ENCODE measurements at places on chromosomes 7 and 10. TPM values are rescaled to one million over a fixed set of nuclear protein-coding genes. Genes with fewer than 3 reads are reported as not detected.

Gene LRMDA
- total RNA-seq = 17.9 TPM

Gene ERV3-1
- 31.3 TPM for total RNA-seq

Gene SFMBT2
- 9.2 TPM for total RNA-seq

Gene ANXA8
- not detected for total RNA-seq

Gene ZNF479
- not detected for total RNA-seq

Gene NRAP
- total RNA-seq = not detected

Gene C10orf105
- total RNA-seq = 0.36 TPM

Gene OR2A42
- total RNA-seq = 1.3 TPM

Gene PPP1R9A
- total RNA-seq = 7.4 TPM

Gene ECHDC3
- total RNA-seq = 9.6 TPM

Gene ACHE
- total RNA-seq = 2.6 TPM

Gene PVRIG
- total RNA-seq = 0.23 TPM

Gene GNAT3
- total RNA-seq = not detected

Gene PDE6C
- not detected for total RNA-seq

DNA sequence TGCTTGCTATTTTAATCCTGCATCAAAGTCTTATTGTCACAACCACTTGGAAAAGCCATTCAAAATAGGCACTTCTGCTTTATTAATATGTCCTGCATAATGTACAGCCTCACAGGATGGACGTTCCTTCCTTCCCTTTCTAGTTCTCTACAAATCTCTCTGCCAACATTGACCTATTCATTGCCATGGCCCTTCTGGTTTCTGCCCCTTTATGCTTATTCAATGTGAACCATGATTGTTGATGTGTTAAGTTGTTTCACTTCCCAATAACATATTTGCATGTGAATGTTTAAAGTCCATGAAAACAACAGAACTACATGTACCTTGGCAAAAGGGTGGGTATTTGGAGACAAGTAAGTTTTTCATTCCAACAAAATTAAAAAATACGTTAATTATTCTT, 45.7 kb downstream of the COL28A1 start:
- no peak overlapping the region for H3K27ac ChIP-seq
- DNase-seq = no peak
- H3K4me1 ChIP-seq = no peaks in the 10 kb centered on the region

- no peaks in the 10 kb centered on the region for H3K36me3 ChIP-seq
- no peak for DNase-seq
- H3K27ac ChIP-seq = no peak overlapping the region
- H3K4me3 ChIP-seq = no peak overlapping the region
- H3K4me1 ChIP-seq = no peaks in the 10 kb centered on the region
Measured at GRCh38 chr7:23285657-23286646, 13.2 kb upstream of the MALSU1 start.

- H3K4me3 ChIP-seq = no peak overlapping the region
- H3K36me3 ChIP-seq = no peaks in the 10 kb centered on the region
- H3K27ac ChIP-seq = no peak overlapping the region
- H3K27me3 ChIP-seq = no peaks in the 10 kb centered on the region
- no peak for DNase-seq
- H3K4me1 ChIP-seq = no peaks in the 10 kb centered on the region
Measured at GRCh38 chr7:108770981-108771745, 201.5 kb downstream of the DNAJB9 start.

- H3K4me3 ChIP-seq = no peak overlapping the region
- no peak overlapping the region for H3K27ac ChIP-seq
- no peaks in the 10 kb centered on the region for H3K27me3 ChIP-seq
- H3K4me1 ChIP-seq = no peaks in the 10 kb centered on the region
- H3K36me3 ChIP-seq = no peaks in the 10 kb centered on the region
Measured at GRCh38 chr10:21402606-21403083, 122.8 kb downstream of the SKIDA1 start.

DNA sequence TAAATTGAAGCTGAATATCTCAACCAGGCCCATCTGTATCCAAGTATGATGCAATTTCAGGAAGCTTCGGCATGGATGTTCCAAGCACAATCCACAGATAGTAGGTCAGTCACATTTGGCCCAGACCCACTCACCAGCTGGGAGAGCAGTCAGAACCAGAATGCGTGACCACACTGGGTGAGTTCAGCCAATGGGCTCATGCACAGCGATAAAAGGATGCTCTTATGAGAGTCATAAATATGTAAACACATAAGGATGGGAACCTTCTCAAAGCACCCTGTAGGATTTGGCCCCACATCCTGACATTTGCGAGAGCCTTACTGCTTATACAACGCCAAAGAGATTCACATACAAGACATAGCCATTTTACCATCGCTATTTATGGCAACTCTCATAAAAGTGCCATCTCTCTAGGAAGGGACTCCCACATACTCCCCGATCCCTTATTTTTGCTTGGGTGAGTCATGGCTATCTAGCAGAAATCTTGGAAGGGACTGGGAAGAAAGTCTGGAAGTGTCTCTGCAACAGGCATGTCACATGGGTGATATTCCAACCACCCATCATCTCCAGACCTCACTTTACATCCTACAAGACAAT, 3.0 kb downstream of the AFAP1L2 start:
- no peaks in the 10 kb centered on the region for H3K36me3 ChIP-seq
- no peaks in the 10 kb centered on the region for H3K4me1 ChIP-seq
- no peak overlapping the region for H3K27ac ChIP-seq
- no peaks in the 10 kb centered on the region for H3K27me3 ChIP-seq
- DNase-seq = peak; percentile 66

DNA sequence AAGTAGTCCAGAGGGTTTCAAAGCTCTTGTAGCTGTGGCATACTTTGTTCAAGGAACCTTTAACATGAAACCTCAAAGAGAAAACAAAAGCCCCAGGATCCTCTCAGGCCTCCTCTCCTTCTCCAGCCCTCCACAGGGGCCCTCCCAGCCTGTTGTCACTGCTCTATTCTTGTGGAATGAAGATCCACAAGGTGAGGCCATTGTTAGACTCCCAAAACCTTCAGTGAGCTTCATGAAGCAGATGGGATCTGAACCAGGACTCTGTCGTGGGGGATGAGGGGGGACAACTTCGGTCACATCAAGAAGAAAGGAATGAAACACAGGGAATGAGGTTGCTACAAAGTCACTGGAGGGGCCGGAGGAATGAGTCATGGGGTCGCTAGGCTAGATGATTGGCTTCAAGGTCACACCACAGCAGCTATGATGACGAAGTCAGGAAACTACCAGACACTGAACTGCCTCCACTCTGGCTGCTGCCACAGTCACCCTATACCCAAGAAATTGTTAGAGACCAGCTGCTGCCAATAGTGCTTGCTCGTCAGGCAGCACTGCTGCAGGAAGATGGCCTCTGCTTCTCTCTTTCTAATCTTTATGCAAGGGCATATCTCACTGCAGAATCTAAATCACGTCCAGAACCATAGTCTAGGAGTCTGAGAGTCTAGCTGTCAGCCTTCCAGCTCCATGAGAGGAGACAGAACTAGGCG, 208.8 kb downstream of the HIBADH start:
- H3K4me1 ChIP-seq = no peaks in the 10 kb centered on the region
- no peak for DNase-seq
- H3K27me3 ChIP-seq = peaks cover 1% of the 10 kb centered on the region
- H3K36me3 ChIP-seq = no peaks in the 10 kb centered on the region

- no peaks in the 10 kb centered on the region for H3K4me1 ChIP-seq
- no peak for DNase-seq
- no peak overlapping the region for H3K4me3 ChIP-seq
- no peaks in the 10 kb centered on the region for H3K36me3 ChIP-seq
Measured at GRCh38 chr10:29304264-29304994, 15.6 kb downstream of the LYZL1 start.

DNA sequence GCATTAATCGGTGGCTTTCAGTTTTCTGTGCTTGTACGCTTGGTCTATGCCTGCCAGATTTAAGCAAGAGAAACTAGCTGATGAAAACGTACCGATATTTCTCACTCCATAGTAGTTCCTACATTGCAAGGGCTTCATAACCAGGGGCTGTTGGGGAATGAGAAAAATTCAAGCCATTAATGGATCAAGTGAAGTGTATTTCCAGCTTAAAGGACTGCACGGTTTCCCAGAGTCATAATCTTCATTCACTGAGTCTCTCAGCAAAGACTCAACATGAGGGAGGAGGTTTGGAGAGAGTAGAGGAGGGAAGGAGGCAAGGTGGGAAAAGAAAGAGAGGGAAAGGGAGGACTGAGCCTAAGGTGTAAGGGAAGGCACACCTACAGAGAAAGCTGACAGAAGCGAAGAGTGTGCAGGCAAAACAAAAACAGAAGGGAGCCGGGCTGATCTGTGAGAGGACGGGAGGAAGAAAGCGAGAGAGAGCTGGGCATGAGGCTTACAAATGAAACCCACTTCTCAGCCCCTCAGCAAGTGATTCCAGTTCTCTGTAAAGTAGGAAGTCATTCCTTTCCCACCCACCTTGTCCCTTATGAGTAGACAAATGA, 625 bp downstream of the GIMAP2 start:
- H3K4me3 ChIP-seq = no peak overlapping the region
- no peaks in the 10 kb centered on the region for H3K27me3 ChIP-seq

GRCh38 chr7:25179325-25179724, 49.0 kb downstream of the NPVF start:
- no peaks in the 10 kb centered on the region for H3K36me3 ChIP-seq
- H3K4me1 ChIP-seq = no peaks in the 10 kb centered on the region
- peak overlapping the region; percentile 99 for H3K4me3 ChIP-seq

GRCh38 chr7:145599376-145599775, 517.2 kb upstream of the CNTNAP2 start:
- no peak for DNase-seq
- H3K27me3 ChIP-seq = no peaks in the 10 kb centered on the region
- no peaks in the 10 kb centered on the region for H3K4me1 ChIP-seq
- H3K27ac ChIP-seq = no peak overlapping the region
- no peak overlapping the region for H3K4me3 ChIP-seq

- H3K27me3 ChIP-seq = no peaks in the 10 kb centered on the region
- no peak overlapping the region for H3K27ac ChIP-seq
- DNase-seq = no peak
- H3K4me1 ChIP-seq = no peaks in the 10 kb centered on the region
- H3K4me3 ChIP-seq = no peak overlapping the region
Measured at GRCh38 chr10:69642747-69643146, 12.7 kb downstream of the FAM241B start.

DNA sequence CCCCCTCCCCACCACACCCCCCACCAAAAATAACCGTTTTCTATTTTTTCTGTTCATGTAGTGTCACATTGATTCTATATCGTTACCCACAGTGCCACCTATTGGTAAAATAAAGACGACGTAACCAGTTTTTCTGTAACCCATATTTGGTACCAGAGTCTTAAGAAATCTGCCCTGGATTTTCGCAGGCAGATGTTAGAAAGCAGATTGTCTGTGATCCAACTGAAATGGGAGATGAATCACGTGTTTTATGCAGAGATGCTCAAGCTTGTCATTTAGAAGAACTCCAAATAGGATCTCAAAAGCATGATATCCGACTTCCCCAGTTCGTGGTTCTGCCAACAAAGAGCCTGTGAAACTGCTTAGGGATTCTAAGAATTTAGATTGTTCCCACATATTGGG, 261.1 kb upstream of the CSTF2T start:
- no peak for DNase-seq
- peaks cover 1% of the 10 kb centered on the region for H3K4me1 ChIP-seq
- no peak overlapping the region for H3K27ac ChIP-seq
- H3K27me3 ChIP-seq = no peaks in the 10 kb centered on the region
- H3K4me3 ChIP-seq = no peak overlapping the region

DNA sequence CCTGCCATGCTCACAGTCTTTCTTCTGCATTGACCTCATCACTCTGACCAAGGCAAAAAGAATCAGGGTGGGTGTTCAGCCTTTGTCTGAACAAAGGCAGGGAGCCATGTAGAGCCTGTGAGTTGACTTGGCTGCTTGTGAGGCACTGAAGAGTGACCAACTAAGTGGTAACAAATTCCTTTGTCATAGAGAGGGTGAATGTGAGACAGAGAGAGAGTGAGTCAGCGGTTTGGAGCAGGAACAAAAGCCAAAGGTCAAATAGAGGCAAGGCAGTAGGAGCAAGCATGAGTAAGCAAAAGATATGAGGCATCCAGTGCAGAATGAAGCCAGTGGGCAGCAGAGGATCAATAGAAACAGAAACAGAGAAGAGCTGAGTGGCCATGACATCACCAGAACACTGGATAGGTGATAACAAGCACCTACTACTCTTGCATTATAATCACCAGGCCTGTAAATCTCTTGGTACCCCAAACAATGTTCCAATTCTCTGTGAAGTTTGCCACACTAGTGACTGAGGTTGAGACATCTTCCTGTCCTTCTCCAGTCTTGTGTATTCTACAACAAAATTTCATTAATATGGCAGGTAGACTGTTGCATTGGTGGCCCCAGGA, 116.2 kb upstream of the LAMB4 start:
- no peaks in the 10 kb centered on the region for H3K27me3 ChIP-seq
- peak; percentile 40 for DNase-seq
- H3K36me3 ChIP-seq = no peaks in the 10 kb centered on the region
- no peak overlapping the region for H3K27ac ChIP-seq
- H3K4me3 ChIP-seq = no peak overlapping the region
- H3K4me1 ChIP-seq = no peaks in the 10 kb centered on the region

- H3K27me3 ChIP-seq = no peaks in the 10 kb centered on the region
- H3K27ac ChIP-seq = no peak overlapping the region
- no peaks in the 10 kb centered on the region for H3K36me3 ChIP-seq
- no peak for DNase-seq
- no peak overlapping the region for H3K4me3 ChIP-seq
Measured at GRCh38 chr10:68861253-68861652, 33.9 kb downstream of the STOX1 start.

DNA sequence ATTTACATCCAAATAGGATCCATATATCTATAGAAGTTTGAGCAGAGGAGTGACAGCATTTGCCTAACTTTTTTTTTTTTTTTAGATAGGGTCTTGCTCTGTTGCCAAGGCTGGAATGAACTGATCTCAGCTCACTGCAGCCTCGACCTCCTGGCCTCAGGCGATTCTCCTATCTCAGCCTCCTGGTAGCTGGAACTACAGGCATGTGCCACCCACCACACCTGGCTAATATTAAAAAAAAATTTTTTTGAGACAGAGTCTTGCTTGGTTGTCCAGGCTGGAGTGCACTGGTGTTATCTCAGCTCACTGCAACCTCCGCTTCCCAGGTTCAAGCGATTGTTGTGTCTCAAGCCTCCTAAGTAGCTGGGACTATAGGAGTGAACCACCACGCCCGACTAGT, 15.1 kb downstream of the PPIA start:
- H3K36me3 ChIP-seq = peaks cover 2% of the 10 kb centered on the region
- no peak overlapping the region for H3K27ac ChIP-seq
- H3K4me3 ChIP-seq = no peak overlapping the region
- DNase-seq = no peak
- H3K4me1 ChIP-seq = no peaks in the 10 kb centered on the region
- no peaks in the 10 kb centered on the region for H3K27me3 ChIP-seq

- H3K4me3 ChIP-seq = no peak overlapping the region
- H3K4me1 ChIP-seq = no peaks in the 10 kb centered on the region
- no peak overlapping the region for H3K27ac ChIP-seq
- DNase-seq = no peak
- H3K27me3 ChIP-seq = no peaks in the 10 kb centered on the region
Measured at GRCh38 chr7:71491336-71491735, 359.4 kb downstream of the GALNT17 start.

DNA sequence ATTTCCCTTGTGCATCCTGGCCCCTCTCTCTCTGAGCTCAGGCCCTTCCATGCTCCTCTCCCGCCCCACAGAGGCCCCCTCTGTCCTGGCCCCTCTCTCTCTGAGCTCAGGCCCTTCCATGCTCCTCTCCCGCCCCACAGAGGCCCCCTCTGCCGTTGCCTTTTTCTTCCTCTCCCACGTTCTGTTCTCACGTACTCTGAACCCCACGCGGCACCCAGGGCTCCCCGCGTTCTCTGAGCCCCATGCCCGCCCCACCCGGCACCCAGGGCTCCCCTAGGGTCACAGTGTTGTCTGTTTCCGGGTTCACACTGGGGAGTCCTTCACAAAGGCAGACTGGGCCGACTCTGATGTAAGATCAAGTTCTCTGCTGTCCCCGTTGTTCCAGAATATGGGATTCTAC, 336.8 kb downstream of the DNAJB6 start:
- peaks cover 2% of the 10 kb centered on the region for H3K27me3 ChIP-seq
- H3K36me3 ChIP-seq = no peaks in the 10 kb centered on the region
- no peak overlapping the region for H3K4me3 ChIP-seq
- H3K27ac ChIP-seq = no peak overlapping the region
- H3K4me1 ChIP-seq = no peaks in the 10 kb centered on the region
